Activated CD8-positive, alpha-beta memory T cell treated with anti-CD3 and anti-CD28 coated beads for 1 hour (primary cell): ENCODE measurements at places on chromosomes 16 and 17.

DNA sequence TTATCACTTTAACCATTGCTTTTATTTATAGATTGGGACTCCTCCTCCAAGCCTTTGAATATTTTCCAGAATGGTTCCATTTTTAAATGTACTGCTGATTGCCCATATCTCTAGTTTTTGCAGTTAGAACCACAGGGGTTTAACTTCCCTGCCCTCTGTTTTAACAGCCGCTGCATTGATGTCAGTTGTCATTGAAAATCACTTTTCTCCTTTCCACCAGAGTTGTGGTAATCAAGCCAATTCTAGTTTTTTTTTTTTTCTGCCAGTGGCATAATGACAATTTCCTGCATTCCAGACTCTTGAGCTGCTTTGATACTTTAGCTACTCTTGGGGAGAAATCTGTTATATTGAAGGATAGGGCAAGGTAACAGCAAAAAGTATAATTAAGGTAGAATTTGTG is 91.5 kb downstream of the HS3ST4 start:
- no peak for DNase-seq

DNA sequence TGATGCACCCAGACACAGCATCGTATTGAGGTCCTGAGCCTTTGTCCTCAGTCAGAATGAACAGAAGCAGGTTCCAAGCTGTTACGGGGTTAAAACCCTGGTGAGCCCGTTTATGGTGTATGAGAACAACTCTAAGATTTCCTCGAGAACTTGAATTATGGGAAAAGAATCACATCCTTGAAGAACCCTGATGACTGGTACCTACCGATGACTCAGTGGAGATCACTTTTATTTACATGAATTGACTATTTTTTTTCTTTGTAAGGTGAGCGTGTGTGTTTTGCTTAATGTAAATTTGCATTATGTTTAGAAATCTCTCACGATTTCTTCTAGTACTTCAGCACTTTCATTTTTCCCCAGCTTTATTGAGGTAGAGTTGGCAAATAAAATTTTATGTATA is 3.3 kb upstream of the KRTAP4-4 start:
- DNase-seq = no peak

GRCh38 chr16:86883583-86884389 is 305.4 kb downstream of the FOXL1 start:
- DNase-seq = no peak

DNA sequence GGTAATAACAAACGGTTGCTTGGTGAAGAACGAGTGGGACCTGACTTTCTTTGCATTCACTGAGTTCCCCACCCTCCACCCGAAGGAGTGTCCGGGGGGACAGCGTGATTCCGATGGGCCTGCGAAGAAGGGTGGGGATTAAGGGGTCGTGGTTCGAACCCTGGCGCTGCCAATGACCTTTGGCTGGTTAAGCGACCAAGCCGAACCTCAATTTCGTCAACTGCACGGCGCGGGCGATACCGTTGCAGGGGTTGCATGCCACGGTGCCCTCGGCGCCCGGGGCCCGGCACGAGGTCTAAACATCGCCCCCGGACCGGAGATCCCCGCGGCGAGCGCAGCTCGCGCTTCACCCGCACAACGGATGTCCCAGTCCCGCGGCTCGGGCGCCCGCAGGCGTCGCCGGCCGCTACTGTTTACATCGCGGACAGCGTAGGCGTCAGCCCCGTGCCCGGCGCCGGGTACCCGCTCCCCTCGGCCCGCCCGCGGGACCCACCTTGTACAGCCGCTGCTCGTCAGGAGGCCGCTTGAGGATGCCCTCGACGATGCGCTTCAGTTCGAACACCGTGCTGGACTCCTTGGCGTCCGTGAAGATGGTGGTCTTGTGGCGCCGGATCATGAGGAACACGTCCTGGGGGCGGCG is 460 bp downstream of the ELOB start:
- DNase-seq = no peak

GRCh38 chr17:76492989-76493501 is 8.2 kb downstream of the RHBDF2 start:
- no peak for DNase-seq

GRCh38 chr16:17412221-17412620 is 58.5 kb downstream of the XYLT1 start:
- DNase-seq = no peak

DNA sequence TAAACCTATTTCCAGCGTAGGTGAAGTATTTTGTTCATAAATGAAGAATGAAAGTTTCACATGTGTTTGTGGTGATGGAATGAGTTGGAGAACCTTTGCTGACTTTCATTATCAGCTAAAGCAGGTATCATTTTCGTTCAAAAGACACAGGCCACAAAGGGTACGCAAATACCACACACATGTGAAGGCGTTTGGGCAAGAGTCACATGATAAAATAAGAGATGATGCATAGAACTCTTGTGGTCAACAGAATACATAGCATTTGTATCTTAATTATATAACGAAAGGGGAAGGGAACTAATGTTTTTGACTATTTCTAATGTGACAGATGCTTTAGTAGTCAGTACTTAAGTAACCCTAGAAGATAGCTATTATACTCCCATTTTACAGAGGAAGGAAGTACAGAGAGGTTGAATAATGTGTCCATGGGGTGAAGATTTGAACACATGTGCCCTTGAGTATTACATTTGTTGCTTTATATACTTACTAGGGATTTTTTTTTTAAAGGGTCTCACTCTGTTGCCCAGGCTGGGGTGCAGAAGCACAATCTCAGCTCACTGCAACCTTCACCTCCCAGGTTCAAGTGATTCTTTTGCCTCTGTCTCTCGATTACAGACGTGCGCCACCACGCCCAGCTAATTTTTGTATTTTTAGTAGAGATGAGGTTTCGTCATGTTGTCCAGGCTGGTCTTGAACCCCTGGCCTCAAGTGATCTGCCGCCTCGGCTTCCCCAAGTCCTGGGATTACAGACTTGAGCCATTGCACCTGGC is 4.8 kb downstream of the RPA1 start:
- no peak for DNase-seq

DNA sequence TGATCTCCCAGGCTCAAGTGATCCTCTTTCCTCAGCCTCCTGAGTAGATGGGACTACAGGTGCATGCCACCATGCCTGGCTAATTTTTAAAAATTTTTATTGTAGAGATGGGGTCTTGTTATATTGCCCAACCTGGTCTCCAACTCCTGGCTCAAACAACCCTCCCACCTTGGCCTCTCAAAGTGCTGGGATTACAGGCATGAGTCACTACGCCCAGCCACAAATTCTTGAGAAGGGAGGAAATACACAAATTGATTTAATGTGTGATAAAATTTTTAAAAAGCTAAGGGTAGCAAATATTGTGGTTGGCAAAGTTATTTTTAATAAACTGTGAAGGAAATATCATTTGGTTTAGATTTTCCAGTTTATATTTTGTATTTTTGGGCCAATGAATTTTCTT is 9.6 kb downstream of the ITGAD start:
- no peak for DNase-seq

GRCh38 chr16:72317446-72317845 is 145.5 kb upstream of the PMFBP1 start:
- no peak for DNase-seq

DNA sequence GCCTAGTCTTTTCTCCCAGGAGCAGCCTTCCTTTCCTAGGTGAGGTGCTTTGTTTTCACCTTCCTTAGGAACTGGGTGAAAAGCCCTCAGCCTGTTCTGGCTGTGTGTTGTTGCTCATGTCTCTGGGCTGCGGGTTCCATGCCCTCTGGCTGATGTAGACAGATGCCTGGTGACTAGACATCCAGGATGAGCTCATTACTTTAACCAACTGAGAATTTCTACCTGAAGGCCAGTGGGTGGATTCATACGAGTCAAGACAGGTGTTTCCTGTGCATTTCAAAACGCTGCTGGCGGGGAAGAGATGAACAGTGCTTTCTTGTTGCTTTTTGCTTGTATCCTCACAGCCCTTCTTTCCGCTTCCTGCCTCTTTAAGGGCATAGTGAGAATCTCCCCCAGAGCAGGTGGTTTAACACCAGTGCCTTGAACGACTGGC is 22.3 kb downstream of the SAP30BP start:
- no peak for DNase-seq

DNA sequence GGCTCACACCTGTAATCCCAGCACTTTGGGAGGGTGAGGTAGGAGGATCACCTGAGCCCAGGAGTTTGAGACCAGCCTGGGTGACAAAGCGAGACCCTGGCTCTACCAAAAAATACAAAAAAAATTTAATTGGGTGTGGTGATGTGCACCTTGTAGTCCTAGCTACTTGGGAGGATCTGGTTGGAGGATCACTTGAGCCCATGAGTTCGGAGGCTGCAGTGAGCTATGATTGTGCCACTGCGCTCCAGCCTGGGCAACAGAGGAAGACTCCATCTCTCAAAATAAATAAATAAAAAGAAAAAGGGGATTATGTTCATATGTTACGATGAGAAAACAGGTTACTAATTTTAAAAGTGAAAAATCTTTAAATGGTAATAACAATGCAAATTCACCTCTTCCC is 996 bp downstream of the MLKL start:
- no peak for DNase-seq

DNA sequence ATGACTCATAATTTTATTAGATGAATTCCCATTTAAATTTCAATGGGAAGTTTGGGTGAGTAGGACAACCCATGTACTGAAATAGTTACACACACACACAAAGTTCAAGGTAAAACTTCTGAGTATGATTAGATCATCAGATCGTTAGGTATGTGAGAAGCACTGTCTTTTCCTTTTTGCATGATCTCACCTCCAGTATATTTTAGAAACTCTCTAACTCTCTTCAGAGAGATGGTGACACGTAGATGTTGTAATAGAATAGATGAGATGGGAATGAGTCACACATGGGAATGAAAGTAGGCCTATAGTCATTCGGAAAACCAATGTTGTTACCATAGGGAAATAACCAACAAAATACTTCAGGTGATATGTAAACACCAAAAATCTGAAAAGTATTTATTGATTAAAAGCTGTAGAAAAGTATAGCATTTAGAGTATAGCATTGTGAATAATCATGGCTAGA is 22.2 kb downstream of the KRT23 start:
- DNase-seq = no peak

- DNase-seq = no peak
These were observed 24.9 kb downstream of the HYDIN start for GRCh38 chr16:71205482-71206131.

GRCh38 chr16:50269769-50270509 is 3.6 kb downstream of the ADCY7 start:
- no peak for DNase-seq

DNA sequence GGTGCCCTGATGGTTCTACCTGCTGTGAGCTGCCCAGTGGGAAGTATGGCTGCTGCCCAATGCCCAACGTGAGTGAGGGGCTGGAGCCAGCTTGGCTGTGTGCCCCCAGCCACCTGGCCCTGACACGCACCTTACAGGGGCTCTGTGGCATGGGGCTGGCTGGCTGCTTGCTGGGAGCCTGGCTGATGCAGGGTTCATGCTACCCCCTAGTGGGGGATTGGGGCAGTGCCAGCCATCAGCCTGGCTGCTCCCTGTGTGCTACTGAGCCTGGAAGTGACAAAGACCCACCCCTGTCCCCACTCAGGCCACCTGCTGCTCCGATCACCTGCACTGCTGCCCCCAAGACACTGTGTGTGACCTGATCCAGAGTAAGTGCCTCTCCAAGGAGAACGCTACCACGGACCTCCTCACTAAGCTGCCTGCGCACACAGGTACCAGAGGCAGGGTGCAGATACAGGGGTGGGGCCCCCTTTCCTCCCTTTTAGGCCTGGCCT is 5.7 kb downstream of the GRN start:
- DNase-seq = peak; percentile 60

- DNase-seq = no peak
These were observed 40.7 kb downstream of the DUSP14 start for GRCh38 chr17:37530420-37530819.

DNA sequence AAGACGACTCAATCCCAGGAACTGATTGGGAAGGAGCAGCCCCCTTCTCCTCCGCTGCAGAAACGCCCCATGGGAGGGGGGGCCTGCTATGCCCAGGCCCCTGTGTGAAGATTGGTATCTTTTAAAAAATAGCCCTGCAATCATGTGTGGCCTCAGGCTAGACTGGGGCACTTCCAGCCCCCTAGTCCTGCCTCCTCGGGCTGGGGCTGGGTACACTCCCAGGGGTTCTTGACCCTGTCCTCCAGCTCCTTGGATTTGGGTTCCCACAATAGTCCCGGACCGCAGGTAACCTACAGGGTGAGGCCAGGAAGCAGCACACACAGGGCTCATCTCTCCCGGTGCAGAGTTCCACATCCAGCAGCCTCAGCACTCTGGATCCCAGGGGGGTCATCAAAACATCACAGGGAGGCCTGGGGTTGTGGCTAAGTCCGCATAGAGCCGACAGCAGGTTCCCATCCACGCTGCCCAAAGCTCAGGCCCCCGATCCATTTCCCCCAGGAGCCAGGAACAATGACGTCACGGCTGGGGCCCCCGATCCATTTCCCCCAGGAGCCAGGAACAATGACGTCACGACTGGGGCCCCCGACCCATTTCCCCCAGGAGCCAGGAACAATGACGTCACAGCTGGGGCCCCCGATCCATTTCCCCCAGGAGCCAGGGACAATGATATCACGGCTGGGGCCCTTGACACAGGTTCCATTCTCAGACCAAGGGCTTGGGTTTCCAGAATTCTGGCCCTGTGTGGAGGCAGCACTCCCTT is 202.4 kb downstream of the IRF8 start:
- no peak for DNase-seq

GRCh38 chr17:19311421-19312215 is 50.9 kb downstream of the B9D1 start:
- no peak for DNase-seq

GRCh38 chr16:69089091-69089910 is 16.2 kb upstream of the HAS3 start:
- DNase-seq = no peak

- DNase-seq = no peak
These were observed 3.6 kb upstream of the FAM222B start for GRCh38 chr17:28846231-28846630.

- DNase-seq = no peak
These were observed 9.9 kb upstream of the HOXB13 start for GRCh38 chr17:48738424-48738802.

DNA sequence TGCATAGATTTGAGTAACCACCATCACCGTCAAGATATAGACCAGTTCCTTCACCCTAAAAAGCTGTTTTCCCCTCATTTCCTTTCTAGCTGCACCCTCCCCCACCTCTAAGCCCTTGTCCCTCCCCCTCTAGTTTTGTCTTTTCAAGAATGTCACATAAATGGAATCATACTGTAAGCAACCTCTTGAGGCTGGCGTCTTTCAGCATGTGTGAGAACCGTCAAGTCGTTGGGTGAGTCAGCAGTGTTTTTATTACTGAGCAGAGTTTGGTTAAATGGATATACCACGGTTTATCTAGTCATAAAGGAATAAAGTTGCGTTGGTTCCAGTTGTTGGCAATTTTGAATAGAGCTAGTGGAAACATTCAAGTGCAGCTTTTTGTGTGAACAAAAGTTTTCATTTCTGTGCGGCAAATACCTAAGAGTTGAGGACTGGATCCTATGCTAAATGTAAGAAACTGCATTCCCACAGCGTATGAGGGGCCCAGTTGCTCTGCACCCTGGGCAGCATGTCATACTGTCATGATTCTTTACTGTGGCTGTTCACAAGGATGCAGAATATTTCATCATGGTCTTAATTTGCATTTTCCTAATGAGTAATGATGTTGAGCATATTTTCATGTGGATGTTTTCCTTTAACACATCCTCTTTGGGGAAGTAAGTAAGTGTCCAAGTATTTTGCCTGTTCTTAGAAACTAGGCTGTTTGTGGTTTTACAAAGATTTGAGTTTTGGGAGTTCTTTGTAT is 264.3 kb downstream of the CPPED1 start:
- DNase-seq = no peak
